Endothelial cell (in vitro differentiated cells): ENCODE measurements at places on chromosomes 1 and 21.
A peak's percentile ranks its signal among the peaks of the same experiment; 100 is the strongest.

DNA sequence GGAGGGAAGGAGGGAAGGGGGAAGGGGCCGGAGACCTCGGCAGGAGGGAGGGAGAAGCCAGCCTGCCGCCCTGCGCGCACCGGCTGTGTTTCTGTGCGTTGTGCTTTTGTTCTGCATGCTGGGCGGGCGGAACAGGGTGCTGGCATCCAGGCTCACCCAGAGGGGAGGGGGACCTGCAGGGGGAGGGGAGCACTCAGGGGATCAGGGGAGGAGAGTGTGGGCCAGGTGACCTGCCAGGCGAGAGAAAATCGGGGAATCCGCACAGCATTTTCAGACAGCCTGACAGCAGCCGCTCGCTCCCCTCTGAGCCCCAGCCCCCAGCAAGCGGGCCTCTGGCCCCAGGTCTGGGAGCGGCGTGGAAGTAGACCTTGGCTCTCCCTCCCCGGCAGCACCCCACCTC lies 54.7 kb downstream of the RIPK4 start:
- DNase-seq = no peak

DNA sequence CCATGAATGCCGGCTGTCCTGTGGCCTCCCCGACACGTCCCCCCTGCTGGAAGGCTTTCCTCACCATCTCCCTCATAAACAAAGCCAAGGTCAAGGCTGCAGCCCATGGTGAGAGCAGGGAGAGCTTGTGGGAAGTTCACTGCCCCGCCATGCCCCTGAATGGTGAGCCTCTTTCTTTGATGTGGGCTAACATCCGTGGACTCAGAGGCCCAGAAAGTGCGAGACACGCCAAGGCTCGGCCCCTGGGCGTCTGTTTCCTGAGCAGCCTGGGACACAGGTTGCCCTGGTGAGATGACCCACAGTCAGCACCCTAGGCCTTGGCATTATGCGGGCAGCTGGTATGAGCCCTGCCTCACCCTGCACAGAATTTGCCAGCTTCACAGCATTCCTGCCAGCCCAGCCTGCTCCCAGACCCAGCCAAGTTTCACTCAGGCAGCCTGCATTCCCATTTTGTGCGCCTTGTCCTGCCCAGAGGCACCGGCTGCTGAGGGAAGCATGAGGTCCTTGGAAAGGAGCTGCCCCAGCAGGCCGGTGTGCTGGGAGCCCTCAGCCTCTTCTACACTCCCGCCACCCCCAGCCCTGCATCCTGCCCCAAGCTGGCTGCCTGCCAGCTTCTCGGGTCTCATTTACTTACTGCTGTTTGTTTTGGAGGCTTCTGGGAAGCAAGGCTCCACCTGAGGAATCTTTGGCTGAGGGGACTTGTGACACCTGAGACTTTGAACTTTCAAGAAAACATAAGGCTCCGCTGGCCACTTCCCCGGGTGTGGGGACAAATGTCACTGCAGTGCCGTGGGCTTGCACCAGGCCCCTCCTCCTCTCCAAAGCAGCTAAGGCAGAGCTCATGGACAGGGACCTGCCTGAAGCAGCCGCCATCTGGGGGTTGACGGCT lies 31.9 kb downstream of the NEK2 start:
- DNase-seq = peak; percentile 22

DNA sequence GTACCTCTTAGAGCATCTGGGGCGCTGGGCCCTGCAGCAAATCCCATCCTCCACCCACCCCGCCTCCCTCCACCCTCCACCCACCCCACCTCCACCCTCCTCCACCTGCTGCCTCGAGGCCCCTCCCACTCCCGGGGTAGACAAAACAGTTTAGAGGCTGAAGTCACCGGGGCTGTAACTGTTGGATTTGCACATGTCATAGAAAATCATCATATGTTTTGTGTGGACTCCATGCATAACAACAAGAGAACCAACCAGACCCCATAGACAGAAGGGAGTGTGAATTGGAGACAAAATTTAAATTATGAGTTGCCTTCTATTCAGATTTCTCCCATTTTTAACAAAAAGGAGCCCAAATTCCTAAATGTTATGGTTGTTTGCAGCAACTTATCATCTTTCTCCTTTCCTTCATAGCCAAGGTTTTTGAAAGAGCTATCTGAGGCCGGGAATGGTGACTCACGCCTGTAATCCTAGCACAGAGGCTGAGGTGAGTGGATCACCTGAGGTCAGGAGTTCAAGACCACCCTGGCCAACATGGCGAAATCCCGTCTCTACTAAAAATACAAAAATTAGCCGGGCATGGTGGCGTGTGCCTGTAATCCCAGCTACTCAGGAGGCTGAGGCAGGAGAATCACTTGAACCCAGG lies 28.2 kb upstream of the LGALS8 start:
- no peak for DNase-seq

DNA sequence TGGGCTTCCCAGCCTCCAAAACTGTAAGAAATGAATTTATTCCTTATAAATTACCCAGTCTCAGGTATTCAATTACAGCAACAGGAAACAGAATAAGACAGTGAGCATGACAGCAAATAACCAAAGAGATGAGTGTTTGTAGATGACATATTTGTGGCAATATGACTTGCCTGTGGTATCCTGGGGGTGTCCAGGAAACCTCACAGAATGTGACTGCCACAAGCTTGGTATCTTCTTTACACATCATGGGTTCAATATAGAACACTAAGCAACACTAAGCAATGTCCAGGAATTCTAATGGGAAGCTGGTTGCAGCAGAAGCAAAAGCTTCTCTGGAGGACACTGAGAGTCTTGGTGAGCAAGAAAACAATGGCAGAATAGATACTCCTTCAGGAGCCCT lies 236.4 kb upstream of the BEND5 start:
- no peak for DNase-seq

DNA sequence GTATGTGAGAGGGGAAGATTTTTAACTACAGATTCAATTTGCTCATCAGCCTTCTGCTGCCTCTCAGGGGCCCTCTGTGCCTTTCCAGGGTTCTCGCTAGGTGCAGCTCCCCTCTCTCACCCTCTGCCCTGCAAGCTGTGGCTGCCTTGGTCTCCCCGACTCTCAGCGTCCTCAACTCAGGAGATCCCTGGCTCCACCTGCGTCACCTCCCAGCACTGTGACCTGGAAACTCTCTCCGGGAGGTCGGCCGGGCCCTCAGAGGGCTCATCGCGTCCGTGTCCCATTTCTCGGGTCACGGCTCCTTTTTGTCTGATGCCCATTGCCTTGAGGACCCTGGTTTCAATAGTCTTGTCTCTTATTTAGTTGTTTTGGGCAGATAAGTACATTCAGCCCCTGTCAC lies 63.5 kb upstream of the ADARB1 start:
- no peak for DNase-seq

DNA sequence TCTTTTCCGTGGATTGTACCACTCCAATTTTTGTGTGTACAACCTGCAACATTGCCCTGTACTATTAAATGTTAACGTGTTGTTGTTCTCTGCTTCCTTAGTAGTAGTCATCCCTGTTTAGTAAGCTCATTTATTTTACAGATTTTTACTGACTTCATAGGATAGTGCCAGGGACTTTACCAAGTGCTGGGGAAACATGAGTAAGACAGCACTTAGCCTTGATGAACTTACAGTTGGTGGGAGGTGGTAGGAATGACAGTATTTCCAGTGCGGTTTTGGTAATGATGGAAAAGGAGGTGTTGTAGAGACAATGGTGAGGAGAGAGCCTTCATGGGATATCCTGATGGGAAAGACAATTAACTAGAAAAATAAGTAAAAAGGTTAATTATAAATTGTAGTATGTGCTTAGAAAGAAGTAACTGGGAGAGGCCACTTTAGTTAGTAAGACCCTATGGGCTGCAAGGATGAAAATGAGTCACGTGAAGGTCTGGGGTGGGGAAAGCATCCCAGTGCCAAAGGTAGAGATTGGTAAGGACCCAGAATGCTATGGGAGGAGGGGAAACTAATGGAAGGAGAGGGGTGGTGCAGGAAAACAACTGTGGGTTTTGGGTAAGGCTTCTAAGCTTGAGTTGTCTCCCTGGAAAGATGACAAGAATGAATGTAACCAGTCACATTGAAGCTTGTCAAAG lies 1.7 kb downstream of the RLF start:
- DNase-seq = no peak

DNA sequence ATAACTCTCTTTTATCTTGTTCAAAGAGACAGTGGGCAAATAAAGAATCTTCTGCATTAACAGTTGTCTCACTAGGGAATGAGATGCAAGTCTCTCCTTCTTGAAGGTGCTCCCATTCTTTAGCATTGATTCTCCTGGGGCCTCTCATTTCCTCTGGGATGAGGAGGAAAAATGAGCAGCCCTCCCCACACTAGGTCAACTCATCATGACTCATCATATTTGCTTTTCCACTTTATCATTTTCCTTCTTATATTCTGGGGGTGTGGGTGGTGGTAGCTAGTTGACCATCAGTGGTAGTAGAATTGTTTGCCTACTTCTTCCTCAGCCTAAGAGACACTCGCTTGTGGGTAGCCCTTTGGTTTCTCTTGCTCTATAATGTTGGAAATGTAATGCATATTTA lies 182.0 kb upstream of the C1orf87 start:
- no peak for DNase-seq

DNA sequence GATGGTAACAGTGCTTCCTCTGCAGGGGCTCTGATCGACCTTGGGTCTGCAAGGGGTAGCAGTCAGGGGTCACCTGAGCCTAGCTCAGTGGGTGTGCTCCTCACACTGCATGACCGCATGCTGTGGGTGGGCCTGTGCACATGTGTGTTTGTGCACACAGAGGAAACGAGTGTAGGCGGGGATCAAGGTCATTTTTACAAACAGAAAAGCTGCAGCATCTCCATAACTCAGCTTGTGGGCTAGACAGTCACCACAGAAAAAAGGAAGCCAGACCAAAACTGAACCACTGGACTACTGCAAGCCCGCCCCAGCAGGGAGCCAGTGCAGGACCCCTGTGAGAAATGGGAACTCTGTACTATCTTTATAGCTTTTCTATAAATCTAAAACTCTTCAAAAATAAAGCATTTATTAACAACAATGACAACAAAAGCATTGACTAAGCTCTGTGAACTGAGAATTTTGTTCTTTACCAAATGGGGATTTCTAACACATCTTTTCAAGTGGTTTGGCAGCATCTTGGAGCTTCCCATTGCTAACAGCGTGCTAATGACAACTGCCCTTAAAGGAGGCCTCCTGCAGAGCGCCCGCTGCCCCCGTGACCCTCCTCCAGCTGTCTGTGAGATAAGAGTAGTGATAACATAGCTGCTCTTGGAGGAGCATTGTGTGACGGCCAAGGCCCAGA lies 19.9 kb upstream of the NEK2 start:
- no peak for DNase-seq

- DNase-seq = peak; percentile 25
These were observed 82.1 kb downstream of the NENF start for GRCh38 chr1:212514782-212515181.

GRCh38 chr21:30425826-30426225 lies at the start of gene KRTAP13-3:
Gene KRTAP13-3 (minus strand): TSS chr21:30425926. CDS start chr21:30425912, 14 bp downstream.
- DNase-seq = no peak

DNA sequence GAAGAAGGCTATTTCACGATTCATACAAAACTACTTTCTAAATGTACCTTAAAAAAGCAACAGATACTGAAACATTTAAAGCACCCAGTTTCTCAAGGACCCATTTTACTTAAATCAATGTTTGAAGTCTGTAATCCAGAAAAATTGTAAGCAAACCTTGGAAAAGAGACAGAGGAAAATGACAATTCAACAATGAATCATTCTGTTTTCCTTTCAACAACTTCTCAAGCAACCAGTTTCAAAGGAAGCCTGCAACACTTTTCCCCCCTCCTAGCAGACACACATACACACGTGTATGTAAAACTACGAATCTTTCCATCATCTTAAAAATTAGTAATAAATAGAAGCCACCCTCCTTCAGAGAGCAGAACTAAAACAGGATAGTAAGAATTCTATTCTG lies 1.2 kb downstream of the RERE start:
- DNase-seq = no peak

DNA sequence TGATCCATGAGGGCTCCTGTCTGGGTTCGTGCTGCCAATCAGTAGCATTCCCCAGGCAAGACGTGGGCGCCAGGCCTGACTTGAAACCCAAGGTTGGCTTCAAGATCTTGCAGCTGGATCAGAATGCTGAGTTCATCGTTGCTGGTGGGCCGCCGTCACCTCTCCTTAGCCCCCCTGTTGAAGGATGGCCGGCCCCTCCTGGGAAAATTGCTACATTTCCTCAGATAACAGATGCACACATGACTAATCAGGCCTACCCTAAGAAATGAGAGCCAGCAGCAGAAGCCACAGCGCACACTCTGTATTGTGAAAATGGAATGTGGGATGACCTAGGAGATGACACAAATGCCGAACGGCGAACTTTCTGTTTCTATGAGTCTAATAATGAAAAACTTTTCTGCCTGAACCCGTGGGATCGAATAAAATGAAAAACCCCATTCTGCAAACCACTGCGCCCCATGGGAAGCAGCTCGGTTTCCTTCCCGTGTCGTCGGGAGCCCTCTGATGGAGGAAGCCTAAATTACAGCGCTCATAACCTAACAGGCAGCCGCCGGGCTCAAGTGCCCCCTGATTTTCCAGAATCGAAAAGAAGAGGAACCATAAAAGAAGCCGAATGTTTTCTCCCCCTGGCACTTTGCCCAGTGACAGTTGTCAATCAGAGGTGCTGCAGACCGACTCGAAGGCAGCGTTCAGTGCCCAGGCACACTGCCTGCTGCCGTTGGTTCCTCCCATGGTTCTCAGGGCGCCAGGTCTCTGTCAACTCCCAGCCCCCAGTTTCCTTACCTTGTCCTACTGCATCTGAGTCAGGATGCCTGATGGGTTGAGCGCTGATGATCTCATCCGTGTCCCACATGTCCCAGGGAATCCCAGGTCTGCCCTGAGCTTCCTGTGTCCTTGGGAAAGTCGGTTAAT lies 38.2 kb upstream of the H6PD start:
- DNase-seq = peak; percentile 64

- no peak for DNase-seq
These were observed 9.5 kb downstream of the SORT1 start for GRCh38 chr1:109388208-109388711.

DNA sequence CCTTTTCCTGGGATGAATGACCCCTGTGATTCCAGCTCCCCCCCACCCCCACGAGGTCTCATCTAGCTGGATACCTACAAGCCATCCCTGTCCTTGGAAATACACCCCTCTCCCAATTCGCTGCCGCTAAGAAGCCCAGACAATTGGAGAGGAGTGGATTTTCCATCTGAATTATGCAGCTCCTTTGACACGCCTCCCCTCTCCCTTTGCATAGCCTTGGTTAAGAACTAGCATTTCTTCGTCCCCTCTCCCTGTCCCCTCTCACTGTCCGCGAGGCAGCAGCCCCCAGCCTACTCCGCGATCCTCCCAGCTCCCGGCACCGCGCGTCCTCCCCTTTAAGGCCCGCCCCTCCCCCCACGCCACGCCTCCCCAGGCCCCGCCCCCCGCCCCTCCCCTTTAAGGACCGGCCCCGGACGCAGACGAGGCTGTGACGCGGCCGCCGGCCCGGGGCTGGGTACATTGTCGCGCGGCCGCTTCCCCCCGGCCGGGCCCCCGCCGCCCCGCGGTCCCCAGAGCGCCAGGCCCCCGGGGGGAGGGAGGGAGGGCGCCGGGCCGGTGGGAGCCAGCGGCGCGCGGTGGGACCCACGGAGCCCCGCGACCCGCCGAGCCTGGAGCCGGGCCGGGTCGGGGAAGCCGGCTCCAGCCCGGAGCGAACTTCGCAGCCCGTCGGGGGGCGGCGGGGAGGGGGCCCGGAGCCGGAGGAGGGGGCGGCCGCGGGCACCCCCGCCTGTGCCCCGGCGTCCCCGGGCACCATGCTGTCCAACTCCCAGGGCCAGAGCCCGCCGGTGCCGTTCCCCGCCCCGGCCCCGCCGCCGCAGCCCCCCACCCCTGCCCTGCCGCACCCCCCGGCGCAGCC lies at the start of gene MAPKAPK2:
MAPKAPK2 (plus strand) TSS at position 428 of the 856 bp plus-strand sequence; CDS start at position 753, 325 bp downstream.
- DNase-seq = peak; percentile 74
